ENCODE measurements at places on chromosomes 13 and 19. TPM values are rescaled to one million over a fixed set of nuclear protein-coding genes. Genes with fewer than 3 reads are reported as not detected.

DNA sequence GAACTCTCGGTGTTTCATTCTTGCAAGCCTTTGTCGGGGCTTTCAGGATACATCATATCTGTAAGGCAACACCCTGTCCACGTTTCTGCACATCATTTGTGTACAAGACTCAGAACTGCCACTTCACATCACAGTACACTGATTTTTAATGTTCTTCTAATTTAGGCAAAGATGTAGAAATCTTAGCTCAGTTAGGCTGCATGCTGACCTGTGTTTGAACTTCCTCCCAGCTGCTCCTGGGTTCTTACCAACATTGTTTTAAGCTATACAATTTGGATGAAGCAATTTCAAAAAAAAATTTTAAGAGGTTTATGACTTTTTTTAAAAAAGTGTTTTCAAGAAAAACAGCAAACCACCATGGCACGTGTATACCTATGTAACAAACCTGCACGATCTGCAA lies 1047.9 kb upstream of the SLC10A2 start:
- DNase-seq = peak; percentile 53

The C19orf73 gene
- polyA plus RNA-seq = 0.25 TPM

The RXFP2 gene
- polyA plus RNA-seq = 0.08 TPM

- no peak for DNase-seq
These were observed 4.6 kb downstream of the PPP5C start for GRCh38 chr19:46351241-46352041.

- no peak for DNase-seq
These were observed at the start of gene ACP4 for GRCh38 chr19:50790396-50790795. Gene ACP4 (plus strand): TSS chr19:50790415. CDS start chr19:50790415, 0 bp downstream.

The ZNF541 gene
- polyA plus RNA-seq = not detected

GRCh38 chr19:9306443-9306842 lies 3.2 kb downstream of the ZNF699 start:
- no peak for DNase-seq

GRCh38 chr13:24984134-24984533 lies 111.8 kb upstream of the PABPC3 start:
- DNase-seq = no peak

- no peak for DNase-seq
These were observed 23.1 kb upstream of the CXCL17 start for GRCh38 chr19:42465827-42466280.

DNA sequence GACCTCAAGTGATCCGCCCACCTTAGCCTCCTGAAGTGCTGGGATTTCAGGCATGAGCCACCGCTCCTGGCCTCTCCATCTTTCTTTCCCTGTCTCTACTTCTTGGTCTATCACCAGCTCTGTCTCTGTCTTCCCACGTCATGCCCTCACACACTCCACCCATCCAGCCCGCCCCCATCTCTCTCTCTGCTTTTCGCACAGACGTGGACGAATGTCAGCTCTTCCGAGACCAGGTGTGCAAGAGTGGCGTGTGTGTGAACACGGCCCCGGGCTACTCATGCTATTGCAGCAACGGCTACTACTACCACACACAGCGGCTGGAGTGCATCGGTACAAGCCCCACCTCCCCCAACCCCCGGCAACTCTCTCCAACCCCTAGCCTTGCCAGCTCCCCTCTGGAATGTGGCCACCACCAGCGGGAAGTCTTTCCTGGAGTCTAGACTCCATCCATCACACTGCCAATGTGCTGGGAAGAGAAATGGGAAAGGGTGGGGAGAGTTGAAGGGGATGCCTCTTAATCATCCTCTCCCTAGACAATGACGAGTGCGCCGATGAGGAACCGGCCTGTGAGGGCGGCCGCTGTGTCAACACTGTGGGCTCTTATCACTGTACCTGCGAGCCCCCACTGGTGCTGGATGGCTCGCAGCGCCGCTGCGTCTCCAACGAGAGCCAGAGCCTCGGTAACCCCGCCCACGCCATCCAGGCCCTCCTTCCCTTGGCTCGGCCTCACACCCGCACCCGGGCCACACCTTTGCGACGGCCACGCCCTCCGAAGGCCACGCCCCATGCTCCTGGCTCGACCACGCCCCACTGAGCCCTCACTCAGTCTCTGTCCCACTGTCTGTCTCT lies 22.5 kb downstream of the LTBP4 start:
- no peak for DNase-seq
